ENCODE measurements at places on chromosomes 16 and 17.

DNA sequence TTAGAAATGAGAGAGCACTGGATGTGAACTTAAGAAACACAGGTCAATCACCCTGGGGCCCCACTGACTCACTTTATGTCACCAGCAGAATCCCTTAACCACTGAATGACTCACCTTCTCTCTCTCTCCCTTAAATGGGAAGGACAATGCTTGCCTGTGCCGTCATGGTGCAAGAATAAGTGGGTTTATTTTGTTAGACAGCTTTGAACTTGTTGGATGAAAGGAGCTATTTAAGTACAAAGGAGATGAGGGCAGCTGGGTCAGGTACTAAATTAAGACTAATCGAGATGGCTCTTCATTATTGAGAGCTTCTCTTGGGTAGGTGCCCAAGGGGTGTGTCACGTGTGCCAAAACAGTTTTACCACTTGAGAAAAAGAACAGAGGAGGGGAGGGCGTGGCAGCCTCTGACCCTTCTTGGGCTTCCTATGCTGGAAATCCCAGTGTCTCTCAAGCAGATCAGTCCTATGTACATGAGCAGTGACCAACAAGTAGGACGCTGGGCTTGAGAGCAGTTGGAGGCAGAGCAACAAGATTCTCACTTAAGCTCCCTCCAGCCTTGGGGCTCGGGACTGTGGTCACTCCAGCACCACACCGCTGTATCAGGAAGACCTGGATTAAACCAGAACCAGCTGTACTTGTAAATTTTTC, 6.7 kb upstream of the KRT31 start:
- H3K4me1 ChIP-seq = no peaks in the 10 kb centered on the region
- H3K27ac ChIP-seq = no peak overlapping the region
- H3K36me3 ChIP-seq = no peaks in the 10 kb centered on the region
- DNase-seq = no peak

DNA sequence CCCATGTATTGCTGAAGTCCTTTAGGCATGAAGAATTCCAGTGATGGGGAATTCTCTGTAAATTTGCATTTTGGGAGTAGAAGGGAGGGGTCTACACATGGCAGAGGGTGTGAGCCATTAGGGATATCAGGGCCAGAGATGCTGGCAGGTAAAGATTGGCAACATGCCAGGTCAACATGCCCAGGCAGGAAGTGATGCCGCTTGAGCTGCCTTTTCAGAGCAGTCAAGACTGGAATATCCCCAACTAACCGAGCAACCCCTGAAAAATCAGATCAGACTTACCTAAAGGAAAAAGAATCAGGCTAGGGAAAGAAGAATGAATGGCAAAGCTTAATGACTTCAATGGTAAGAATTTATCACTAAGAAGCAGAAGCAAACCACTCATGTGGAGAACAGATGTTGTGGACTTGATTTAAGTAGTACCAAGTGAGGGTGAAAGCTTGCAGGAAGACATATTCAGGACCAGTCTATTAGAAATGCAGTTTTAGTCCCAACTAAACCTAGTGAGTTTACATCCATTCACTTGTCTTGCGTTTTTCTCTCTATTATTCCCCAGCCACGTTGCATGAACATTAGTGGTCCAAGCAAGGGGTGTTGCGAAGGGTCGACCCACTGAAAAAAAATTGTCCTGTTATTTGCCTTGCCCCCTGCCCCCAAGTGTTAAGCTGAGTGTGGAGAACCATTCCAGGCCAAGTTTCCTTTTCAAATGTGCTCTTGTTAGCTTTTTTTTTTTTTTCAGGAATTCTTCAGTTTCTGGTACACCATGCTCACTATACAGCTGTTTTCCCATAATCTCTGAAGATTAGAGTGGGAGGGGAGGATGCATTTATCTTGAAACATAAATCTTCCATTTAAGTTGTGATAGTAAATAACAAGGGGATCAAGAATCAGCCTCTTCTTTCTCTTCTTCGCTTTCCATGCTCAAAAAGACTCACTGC, 105.2 kb downstream of the ABCA8 start:
- H3K36me3 ChIP-seq = no peaks in the 10 kb centered on the region
- no peak overlapping the region for H3K27ac ChIP-seq
- H3K27me3 ChIP-seq = no peaks in the 10 kb centered on the region

- DNase-seq = no peak
- no peak overlapping the region for H3K4me3 ChIP-seq
- H3K27me3 ChIP-seq = no peaks in the 10 kb centered on the region
- no peak overlapping the region for H3K27ac ChIP-seq
- H3K4me1 ChIP-seq = no peaks in the 10 kb centered on the region
Observed at GRCh38 chr16:13113741-13114140, 212.3 kb downstream of the SHISA9 start.

- H3K27me3 ChIP-seq = no peaks in the 10 kb centered on the region
- H3K4me3 ChIP-seq = no peak overlapping the region
Observed at GRCh38 chr17:80598813-80599545, 54.3 kb downstream of the RPTOR start.

GRCh38 chr16:72857834-72858664, 189.9 kb downstream of the ZFHX3 start:
- H3K4me1 ChIP-seq = peaks cover 20% of the 10 kb centered on the region
- no peaks in the 10 kb centered on the region for H3K36me3 ChIP-seq
- DNase-seq = no peak

DNA sequence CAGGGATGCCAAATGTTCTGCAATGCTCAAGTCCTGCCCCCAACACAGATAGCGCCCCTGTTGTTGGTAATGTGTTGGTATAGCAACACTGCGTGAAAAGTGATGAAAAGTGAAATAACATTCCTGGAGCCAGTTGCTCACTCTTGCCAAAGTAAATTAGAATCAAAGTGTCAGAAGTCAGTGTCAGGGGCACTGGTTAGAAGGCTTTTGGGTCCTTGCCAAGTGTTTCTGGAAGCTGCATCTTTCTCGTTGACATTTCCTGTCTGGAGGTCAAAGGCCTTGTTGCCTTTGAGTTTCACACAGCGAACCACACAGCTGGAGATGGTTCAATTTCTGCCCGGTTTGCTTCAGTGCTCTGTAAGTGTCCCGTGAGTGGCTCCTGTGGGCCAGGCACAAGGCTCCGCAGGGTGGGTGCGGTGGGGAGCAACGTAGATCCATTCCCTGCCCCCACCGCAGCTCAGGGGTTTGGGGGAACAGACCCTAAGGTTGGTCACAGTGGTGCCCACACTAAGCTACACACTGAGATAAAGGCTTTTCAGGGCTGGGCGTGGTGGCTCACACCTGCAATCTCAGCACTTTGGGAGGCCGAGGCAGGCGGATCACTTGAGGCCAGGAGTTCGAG, 3.6 kb upstream of the SLC16A5 start:
- H3K27ac ChIP-seq = no peak overlapping the region
- H3K4me3 ChIP-seq = no peak overlapping the region
- H3K4me1 ChIP-seq = peaks cover 52% of the 10 kb centered on the region

DNA sequence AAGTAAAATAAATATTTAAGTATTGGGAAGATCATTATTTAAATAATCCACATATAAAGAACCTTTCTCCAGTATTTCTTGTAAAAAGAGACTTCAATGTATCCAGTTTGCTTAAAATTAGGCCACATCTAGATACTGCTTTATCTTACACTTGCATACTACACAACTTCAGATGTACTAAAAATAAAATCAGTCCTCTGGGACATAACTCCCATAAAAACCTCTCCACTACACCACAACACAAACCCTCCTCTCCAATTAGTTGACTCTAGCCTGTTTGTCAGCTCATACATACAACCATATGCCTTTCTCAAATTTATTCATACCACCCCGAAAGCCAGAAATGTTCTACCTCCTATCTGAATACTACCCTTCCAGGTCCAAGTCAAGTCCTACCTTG, 21.6 kb downstream of the SPOP start:
- H3K4me3 ChIP-seq = no peak overlapping the region
- H3K36me3 ChIP-seq = no peaks in the 10 kb centered on the region
- H3K27me3 ChIP-seq = no peaks in the 10 kb centered on the region
- no peak overlapping the region for H3K27ac ChIP-seq
- DNase-seq = no peak

DNA sequence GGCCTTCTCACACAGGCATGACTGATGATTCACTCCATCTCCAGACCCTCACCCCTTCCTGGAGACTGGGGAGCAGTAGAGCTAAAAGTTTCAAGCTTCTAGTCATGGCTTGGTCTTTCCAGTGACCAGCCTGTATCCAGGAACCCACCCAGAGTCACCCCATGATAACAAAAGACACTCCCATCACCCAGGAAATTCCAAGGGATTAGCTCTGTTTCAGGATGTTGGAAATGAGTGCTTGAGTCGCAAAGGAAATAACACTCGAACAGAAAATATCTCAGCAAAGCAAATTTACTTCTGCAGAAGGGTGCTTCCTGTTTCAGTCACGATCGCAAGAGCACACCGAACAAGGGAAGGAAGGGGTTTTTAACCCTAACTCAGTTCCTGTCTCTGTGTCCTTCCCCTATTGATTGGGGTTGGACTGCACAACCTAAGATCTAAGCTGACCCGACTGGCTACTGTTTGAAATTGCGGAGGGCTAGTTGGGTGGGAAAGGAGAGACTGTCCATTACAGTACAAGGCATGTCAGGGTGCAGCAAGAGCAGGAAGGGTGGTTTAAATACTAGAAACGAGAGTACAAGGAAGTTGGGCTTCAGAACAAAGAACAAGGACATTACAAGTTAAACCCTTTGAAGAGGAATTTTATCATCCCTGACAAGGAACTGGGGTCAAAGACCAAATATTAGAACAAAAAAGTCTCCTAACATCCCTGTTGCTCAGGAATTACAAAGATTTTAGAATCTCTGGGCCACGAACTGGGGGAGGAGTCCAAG, 224.4 kb upstream of the CACNG5 start:
- no peaks in the 10 kb centered on the region for H3K27me3 ChIP-seq
- H3K36me3 ChIP-seq = no peaks in the 10 kb centered on the region
- H3K4me1 ChIP-seq = no peaks in the 10 kb centered on the region
- H3K4me3 ChIP-seq = no peak overlapping the region

All from stomach (tissue), 19 donors.